T-cell (primary cell): ENCODE measurements at places on chromosomes 11 and 22. TPM values are rescaled to one million over a fixed set of nuclear protein-coding genes. Genes with fewer than 3 reads are reported as not detected.

DNA sequence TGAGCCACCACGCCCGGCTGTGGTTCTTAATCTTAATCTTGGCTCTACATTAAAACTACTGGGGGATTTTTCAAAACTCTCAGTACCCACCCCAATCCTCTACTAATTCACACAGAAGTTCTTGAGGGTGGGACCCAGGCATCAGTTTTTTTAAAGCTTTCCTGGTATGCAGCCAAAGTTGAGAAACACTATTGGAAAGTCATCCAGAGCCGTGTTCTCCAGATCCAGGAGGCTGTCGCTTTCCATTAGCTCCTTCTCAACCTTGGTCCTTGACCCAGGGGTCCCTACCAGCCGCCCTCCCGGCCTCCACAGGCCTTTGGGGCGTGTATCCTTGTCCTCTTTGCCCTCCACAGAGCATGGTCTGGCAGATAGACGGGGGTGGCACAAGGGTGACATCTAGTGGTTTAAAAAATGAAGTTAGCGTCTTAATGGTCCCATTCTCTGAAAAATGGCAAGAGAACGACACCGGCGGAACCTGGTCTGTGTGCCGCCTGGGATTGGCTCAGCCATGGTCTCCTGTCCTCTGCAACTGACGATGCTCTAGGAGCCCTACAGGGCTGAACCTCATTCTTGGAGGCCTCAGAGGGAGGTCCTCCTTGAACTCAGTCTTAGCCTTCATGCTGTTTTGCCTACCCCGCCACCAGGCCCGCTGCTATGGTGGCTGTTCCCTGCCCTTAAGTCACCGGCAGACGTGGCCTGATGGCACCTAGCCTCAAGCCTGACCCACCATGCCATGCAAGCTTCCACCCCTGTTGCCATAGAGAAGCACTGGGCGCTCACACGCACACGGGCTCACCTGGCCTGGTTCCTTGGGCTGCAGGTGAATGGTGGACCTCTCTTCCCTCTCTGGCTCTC lies 152.0 kb upstream of the SYN3 start:
- H3K36me3 ChIP-seq: no peaks in the 10 kb centered on the region
- no peaks in the 10 kb centered on the region for H3K4me1 ChIP-seq
- H3K27ac ChIP-seq: no peak overlapping the region
- no peak overlapping the region for H3K4me3 ChIP-seq

The RASD2 gene
- 0.19 TPM for total RNA-seq

DNA sequence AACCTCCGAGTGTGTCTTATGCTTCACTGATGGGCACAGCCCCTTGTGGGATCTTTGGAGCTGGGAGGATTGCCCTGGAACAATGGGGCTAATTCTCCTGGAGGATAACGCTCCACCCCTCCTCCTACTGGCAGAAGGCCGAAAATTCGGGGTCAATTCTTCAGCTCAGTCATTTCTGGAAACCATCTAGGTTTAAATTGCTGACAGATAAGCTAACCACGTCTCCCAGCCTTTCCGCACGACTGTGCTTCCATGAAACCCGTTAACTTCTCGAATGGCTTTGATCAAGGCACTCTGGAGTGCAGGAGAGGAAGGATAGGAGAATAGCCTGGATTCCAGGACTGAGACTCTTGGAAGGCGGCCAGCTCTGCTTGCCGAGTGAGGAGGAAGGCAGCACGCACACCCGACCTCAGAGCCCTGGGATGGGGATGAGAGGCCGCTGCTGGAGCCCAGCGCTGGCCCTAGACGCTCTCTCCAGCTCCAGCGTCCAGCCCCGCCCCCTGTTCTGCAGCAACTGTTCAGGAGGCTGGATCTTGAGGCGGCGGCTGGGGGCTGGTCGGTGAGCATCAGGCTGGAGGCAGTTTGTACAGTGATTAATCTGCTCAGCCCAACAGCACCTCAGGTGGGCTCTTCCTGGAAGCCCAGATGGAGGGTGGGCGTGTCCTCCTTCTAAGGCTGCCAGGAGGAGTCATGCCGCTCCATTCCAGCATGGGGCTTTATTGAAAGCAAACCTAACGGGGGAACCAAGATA lies 176.7 kb upstream of the NCAM1 start:
- H3K27ac ChIP-seq: no peak overlapping the region
- no peaks in the 10 kb centered on the region for H3K27me3 ChIP-seq
- no peak overlapping the region for H3K4me3 ChIP-seq
- no peaks in the 10 kb centered on the region for H3K4me1 ChIP-seq
- DNase-seq: no peak

DNA sequence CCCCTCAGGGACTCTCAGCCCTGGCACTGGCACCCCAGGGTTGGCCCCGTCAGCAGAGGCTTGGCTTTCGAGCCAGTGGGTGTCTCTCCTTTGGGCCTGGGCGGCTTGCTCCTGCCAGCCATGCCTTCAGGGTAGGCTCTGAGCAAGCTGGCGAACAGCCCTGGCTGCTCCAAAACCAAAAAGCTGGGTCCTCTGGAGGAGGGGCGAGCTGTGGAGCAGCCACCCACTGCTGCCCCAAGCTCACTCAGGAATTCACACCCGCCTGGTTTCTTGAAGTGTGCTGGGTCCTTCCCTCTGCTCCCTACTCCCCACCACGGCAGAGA lies 6.2 kb downstream of the YDJC start:
- H3K27ac ChIP-seq: no peak overlapping the region
- H3K4me1 ChIP-seq: peaks cover 43% of the 10 kb centered on the region
- DNase-seq: no peak
- H3K4me3 ChIP-seq: no peak overlapping the region
- H3K36me3 ChIP-seq: peaks cover 63% of the 10 kb centered on the region

- H3K36me3 ChIP-seq: no peaks in the 10 kb centered on the region
- H3K4me3 ChIP-seq: no peak overlapping the region
- no peak overlapping the region for H3K27ac ChIP-seq
- no peaks in the 10 kb centered on the region for H3K4me1 ChIP-seq
- H3K27me3 ChIP-seq: no peaks in the 10 kb centered on the region
Measured at GRCh38 chr11:108568195-108568858, 25.2 kb downstream of the EXPH5 start.

- no peaks in the 10 kb centered on the region for H3K36me3 ChIP-seq
- H3K4me3 ChIP-seq: no peak overlapping the region
Measured at GRCh38 chr11:133811850-133812685, 33.2 kb downstream of the SPATA19 start.

DNA sequence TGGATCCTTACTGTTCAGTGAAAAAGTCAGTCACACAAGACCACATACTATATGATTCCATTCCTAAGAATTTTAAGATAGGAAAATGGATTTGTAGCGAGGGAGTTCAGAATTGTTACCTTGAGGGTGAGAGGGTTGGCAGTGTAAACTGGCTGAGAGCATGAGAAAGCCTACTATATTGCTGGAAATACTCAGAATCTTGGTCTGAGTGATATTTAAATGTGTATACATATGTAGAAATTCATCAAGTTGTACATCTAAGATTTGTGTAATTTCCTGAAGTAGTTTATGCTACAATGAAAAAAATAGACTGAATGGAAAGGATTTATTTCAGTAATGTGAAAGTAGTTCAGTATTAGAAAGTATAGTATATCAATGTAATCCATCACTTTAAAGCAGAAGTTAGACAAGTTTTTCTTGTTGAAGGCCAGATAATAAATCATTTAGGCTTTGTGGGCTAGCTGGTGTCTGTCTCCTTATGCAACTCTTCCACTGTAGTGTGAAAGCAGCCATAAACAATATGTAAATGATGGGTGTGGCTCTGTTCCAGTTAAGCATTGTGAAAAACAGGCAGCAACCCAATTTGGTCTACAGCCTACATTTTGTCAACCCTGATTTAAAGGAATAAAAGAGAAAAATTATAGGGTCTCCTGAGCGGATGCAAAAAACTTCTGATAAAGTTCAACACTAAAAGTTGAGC lies 127.2 kb upstream of the THY1 start:
- H3K4me1 ChIP-seq: no peaks in the 10 kb centered on the region
- no peaks in the 10 kb centered on the region for H3K36me3 ChIP-seq
- no peak overlapping the region for H3K27ac ChIP-seq

GRCh38 chr11:2200957-2201519 lies 29.4 kb upstream of the TH start:
- H3K4me3 ChIP-seq: no peak overlapping the region
- H3K27ac ChIP-seq: no peak overlapping the region
- peaks cover 16% of the 10 kb centered on the region for H3K4me1 ChIP-seq
- no peaks in the 10 kb centered on the region for H3K36me3 ChIP-seq
- H3K27me3 ChIP-seq: no peaks in the 10 kb centered on the region

The SMIM35 gene
- 0.32 TPM for total RNA-seq

The BCO2 gene
- total RNA-seq: 3.2 TPM

DNA sequence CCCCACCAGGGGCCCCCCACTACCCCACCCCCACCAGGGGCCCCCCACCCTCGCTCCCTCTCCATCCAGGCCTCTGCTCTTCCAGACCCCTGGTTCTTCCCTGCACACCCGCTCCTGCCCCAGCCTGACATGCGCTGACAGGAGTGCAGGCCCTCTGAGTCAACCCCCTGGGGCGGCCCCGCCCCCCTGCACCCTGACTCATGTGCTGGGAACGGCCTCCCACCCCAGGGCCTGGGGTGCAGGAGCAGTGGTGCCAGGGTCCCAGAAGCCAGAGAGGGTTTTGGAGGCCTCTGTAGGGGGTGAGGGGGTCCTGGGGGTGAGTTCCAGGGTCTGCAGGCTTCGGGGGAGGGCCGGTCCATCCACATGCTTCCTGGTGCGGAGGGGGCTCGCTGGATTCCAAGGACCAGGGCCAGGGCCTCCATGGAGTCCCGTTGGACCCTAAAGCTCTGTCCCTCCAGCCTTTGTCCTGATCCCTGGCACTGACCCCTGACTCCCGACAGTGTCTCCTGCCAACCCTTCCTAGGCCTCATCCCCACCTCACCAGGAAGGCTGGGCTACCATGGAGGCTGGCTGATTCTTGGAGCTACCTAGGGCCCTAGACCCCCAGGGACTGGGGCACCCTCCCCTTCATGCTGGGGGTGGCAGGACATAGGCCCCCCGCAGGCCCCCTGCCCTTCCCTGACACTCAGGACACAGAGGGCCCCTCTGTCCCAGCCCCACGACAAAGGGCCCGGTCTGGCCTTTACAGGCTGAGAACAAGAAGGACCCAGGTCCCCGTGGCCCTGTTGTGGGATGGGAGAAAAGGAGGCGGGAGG lies 583 bp upstream of the PKP3 start:
- no peak overlapping the region for H3K4me3 ChIP-seq
- H3K4me1 ChIP-seq: peaks cover 19% of the 10 kb centered on the region
- H3K36me3 ChIP-seq: no peaks in the 10 kb centered on the region
- no peak overlapping the region for H3K27ac ChIP-seq
- DNase-seq: no peak

- no peak overlapping the region for H3K27ac ChIP-seq
- H3K4me3 ChIP-seq: no peak overlapping the region
- no peaks in the 10 kb centered on the region for H3K4me1 ChIP-seq
- H3K27me3 ChIP-seq: no peaks in the 10 kb centered on the region
- no peaks in the 10 kb centered on the region for H3K36me3 ChIP-seq
- DNase-seq: no peak
Measured at GRCh38 chr11:82675838-82676237, 57.8 kb downstream of the FAM181B start.

The LMO2 gene
- 1.6 TPM for total RNA-seq

DNA sequence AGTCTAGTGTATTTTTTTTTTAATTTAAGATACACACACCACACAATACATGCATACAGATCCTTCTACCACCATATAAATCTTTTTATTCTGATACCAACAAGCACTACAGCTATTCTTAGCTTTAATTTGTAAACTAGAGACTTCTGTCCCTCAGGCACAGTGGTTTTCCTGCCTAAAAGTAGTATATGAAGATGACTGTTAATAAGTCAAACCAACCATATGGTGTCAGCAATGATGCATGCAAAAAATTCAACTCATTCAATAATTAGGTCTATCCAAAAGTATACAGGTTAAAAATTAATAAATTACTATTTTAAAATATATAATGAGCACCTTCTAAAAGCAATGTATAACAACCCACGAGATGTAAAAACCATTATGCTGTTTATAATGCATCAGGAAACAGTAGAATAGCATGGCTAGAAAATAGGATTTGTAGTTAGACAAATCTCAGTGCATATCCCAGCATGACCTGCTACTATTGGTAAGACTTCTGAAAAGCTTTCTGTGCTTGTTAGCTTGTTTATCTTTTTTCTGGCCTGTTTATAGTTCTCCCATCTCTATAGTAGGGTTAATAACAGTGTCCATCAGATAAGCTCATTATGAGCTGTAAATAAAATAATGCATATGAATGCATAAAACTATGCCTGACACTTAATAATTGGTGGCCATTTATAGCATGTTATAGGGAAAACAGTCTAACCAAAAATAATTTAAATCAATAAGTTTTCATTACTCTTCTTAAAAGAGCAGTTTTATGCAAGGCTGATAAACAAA lies 10.2 kb downstream of the RAB38 start:
- H3K27ac ChIP-seq: no peak overlapping the region
- DNase-seq: no peak
- no peaks in the 10 kb centered on the region for H3K4me1 ChIP-seq
- no peaks in the 10 kb centered on the region for H3K27me3 ChIP-seq

The MEI1 gene
- total RNA-seq: 89.2 TPM

- no peak overlapping the region for H3K4me3 ChIP-seq
- no peaks in the 10 kb centered on the region for H3K27me3 ChIP-seq
- no peak overlapping the region for H3K27ac ChIP-seq
- no peaks in the 10 kb centered on the region for H3K4me1 ChIP-seq
Measured at GRCh38 chr11:115993590-115993989, 489.4 kb upstream of the CADM1 start.

The TEX12 gene
- 0.70 TPM for total RNA-seq

DNA sequence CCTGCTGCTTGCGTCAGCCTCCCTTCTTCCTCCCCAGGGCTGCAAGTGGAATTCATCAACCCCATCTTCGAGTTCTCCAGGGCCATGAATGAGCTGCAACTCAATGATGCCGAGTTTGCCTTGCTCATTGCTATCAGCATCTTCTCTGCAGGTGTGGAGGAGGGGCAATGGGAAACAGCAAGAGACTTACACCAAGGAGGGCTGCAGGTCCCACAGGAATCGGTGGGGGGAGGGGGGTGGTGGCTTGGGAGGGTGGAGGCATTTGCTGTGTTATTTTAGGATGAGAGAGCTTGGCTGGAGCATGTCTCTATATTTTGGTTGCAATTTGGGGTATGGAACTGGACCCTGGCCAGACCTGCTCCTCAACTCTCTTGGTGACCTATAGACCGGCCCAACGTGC lies 2.1 kb upstream of the MADD start:
- no peak overlapping the region for H3K4me3 ChIP-seq
- H3K36me3 ChIP-seq: no peaks in the 10 kb centered on the region
- H3K27ac ChIP-seq: peak overlapping the region; percentile 91
- DNase-seq: no peak

DNA sequence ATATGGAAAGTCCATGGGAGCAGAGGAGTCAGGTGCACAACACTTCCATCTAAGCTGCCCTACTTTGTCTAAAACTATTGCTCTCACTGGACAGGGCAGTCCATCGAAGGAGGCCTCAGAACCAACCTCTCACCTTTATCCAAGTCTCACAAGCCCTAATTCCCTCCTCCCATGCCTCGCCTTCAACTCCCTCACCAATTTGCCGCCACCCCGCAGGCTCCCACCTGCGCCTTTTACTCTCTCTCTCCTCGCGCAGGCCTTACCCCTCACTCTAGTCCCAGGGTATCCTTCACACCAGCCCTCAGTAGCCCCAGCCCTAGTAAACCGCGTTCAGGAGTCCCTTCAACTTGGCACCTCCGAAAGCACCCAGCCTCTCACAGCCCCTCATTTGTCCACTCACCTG lies 451 bp downstream of the FHIP1B start:
- peaks cover 3% of the 10 kb centered on the region for H3K27me3 ChIP-seq
- H3K27ac ChIP-seq: peak overlapping the region; percentile 75
